Right renal pelvis (tissue), 4 donors: ENCODE measurements at places on chromosomes 1 and 21.

DNA sequence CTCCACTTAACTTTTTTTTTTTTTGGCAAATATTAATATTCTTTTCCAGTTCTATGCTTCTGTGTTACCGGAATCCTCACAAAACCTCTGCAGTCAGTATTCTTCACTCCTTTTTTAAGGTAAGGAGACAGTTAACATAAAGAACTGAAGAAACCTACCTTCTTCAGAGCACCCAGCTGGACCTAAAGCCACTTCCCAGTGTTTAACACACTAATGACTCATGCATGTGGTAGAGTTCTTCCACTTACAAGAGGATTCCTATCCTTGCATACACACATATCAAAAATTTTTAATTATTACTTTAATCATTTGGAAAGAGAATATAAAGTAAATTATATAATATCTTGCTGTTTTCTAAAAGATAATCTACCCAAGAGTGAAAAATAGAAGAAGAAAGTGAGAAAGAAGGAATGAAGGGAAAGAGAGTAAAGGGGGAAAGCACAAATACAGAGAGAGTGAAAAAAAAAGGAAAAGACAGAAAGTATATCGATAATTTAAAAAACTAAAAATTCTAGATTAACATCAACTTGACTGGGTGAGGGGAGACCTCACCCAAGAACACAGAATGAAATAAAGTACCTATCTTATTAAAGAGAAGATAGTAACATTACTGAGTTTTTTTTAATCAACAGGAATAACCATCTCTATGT, 54.9 kb downstream of the ENAH start:
- DNase-seq: no peak

- DNase-seq: no peak
Observed at GRCh38 chr1:93732514-93732913, 50.9 kb upstream of the BCAR3 start.

DNA sequence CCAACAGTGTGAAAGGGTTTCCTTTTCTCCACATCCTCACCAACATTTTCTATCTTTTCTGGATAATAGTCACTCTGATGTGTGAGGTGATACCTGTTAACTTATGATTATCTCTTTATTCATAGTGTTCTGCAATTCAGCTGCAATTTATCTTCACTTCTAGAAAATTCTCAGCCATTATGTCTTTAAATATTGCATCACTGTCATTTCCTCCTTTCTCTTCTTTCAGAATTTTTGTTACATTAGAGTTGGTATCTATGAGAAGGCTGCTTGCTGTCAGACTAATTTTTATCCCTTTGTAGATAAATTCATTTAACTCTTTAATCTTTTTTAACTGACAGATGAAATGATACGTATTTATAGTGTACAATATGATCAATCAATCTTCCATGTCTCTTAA, 30.5 kb upstream of the ATF3 start:
- no peak for DNase-seq

- no peak for DNase-seq
Observed at GRCh38 chr1:32094746-32095521, 12.9 kb upstream of the KPNA6 start.

GRCh38 chr1:94602802-94603625, 61.5 kb upstream of the F3 start:
- no peak for DNase-seq

DNA sequence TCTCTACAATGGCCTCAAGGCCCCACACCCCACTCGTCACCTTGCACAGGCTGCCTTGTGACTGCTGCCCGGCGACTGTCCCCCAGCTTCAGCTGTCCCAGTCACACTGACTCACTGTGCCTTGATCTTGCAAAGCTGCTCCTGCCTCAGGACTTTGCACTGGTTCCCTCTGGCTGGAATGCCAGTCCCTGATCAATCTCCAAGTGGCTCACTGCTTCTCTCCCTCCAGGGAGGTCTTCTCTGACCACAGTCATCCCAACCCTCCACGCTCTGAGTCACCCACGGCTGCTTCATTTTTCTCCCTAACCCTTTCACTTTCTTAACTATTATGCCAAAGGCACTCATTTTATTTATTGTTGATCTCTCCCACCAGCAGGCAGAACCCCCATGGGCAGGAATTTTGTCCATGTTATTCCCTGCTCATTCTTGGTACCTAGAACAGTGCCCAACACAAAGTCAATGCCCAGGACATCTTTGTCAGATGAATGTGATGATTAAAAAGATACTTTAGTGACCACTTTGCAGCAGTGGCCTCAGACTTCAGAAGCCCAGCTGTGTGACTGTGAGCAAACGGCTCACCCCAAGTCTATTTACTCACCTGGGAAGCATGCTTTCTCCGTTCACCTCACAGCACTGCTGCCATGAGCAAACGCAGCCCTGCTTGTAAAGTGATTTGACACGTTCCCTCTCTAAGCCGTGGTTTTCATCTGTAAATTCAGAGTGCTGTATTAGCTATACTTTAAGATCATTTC, 53.4 kb downstream of the ZBTB18 start:
- no peak for DNase-seq

GRCh38 chr1:214454569-214455396, 96.6 kb downstream of the PTPN14 start:
- DNase-seq: no peak

GRCh38 chr1:117621316-117621715, 15.5 kb downstream of the TENT5C start:
- no peak for DNase-seq

DNA sequence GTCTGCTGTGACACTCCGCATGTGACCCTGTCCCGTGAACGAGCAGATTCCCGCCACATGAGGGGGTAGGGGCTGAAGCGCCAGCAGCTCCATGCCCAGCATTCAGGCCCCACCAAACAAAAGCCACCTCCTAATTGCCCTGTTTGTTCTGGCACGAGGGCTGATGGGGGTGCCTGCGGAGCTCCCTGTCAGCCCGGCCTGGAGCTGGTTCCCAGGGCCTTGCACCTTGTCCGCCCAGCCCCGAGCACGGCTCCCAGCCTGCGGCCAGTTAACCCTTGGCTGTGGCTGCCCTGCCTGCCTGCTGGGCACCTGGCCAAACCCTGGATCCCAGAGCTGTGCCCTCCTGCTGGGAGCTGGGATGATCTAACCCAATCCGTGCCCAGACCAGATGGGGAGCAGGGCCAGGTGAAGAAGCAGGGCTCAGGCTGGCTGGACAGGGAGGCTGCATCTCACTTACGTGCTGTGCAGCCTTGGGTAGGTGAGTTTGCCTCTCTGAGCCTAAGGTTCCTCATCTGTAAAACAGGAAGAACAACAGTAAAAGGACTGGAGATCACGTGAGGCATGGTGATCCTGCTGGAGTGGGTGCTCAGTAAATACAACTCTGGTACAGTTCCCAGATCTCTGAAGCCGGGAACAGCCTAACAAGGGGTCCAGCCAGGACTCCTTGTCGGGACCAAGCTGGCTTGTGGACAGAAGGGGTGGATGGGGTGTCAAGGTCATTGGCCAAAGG, 110.9 kb upstream of the IFFO2 start:
- DNase-seq: no peak

DNA sequence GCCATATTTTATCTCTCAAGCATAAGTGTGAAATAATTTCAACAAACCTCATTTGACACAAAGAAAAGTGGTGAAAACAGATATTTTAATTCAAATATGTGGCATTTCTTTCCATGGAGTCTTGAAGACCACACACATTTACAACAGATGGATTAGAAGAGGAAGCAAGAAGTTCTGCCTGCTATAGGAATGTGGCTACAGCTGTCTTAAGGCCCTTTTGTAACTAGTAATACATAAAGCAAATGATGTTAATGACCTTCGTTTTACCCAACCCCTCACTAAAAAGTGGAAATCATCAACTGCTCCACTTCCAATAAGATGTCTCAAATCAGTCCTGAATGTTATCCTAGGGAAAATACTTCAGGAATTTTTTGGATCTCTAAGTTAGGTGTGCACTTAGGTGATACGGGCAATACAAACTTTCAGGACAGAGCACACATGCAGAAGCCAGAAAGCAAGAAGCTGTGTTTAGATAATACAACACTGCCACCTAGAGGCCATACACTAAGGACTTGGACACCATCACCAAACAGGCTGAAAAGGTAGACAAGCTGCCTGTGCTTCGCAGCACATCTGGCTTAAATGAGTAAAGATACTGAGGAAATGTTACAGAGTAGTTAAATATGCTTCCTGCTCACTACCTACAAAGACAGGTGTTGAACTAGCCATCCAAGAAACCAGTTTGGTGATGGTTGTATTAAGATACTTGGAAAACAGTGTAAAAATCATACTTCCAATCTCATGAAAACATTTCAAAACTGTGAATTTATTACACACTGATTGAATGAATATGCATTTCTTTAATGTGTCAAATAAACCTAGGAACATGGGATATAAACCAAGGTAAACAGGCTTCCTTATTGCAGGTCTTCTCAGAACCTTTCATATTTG, 24.4 kb downstream of the RRAGC start:
- peak; percentile 83 for DNase-seq

DNA sequence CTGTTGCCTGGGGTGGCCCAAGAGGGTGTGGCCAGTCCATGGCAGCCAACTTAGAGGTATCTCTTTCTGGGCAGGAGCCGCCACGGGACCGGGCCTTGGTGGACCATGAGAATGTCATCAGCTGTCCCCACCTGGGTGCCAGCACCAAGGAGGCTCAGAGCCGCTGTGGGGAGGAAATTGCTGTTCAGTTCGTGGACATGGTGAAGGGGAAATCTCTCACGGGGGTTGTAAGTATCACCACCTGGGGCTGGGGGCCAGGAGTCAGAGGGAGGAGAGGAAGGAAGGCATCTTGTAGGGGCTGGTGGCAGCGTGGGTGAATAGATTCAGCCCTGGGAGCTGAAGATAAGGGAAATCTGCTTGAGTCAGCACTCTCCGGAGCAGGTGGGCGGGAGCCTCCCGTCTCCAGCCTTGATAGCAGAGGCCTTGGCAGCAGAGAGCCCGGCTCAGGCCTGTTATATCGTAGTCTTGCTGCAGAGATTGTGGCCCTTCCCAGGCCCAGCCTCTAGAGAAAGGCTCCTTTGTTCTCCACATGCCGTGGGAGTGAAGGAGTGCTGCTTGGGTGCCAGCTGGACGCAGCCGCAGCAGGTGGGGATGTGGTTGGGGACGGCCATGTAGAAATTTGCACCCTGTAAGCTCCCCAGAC, 25.4 kb downstream of the PHGDH start:
- DNase-seq: no peak

- DNase-seq: no peak
Observed at GRCh38 chr1:33237579-33237978, 18.7 kb upstream of the ZNF362 start.

DNA sequence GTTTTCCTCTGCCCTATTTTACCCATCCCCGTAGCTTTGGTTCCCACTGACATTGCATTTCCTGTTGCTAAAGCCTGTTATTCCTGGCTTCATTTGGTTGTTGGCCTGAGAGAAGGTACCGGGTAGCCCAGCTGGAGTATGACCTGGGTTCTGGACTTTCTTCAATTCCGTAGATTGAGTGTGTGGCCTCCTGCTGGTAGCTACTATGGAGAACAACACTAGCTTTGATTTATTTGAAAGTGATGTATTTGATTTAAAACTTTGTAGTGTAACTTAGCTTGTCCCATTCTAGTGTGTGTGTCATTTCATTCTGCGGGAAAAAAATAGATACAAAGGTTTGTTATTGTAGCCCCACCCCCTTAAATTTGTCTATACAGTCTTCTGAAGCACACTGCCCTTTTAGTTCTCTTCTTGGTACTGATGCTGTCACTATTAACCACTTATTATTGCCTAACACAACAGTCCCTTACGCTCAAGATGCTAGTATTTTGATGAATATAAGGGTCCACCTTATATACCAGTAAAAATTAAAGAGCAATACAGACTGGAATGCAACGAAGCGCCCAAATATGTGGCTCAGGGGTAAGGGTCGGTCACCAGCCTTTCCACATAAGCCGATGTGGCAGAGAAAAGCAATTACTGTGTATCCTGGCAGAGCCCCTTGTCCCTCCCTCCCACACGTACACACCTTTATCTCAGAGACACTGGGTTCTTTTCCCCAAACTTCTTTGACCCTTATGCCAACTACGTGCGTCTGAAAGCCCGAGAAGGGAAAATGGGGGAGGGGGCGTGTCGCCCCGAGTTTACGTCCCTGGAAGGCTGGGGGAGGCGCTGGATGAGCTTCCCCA, 643 bp upstream of the MOV10 start:
- peak; percentile 35 for DNase-seq

DNA sequence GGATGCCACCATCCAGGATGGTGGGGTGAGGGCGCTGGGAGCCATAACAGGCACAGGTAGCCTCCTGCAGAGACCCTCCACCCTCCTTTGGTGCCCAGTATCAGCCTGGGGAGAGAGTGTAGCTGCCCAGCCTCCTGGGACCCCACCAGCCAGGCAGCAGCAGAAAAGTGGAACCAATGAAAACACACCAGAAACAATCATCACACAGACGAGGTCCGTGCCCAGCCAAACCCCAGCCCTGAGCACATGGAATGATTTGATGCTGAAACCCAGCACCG, 285.1 kb downstream of the PTPRU start:
- DNase-seq: no peak

GRCh38 chr1:185654199-185654951, 79.8 kb upstream of the HMCN1 start:
- no peak for DNase-seq

- DNase-seq: no peak
Observed at GRCh38 chr1:63877021-63877767, 103.4 kb downstream of the ROR1 start.

- DNase-seq: no peak
Observed at GRCh38 chr1:98458511-98459485, 202.7 kb upstream of the SNX7 start.

GRCh38 chr1:64963466-64963865, 2.9 kb downstream of the JAK1 start:
- DNase-seq: no peak

- DNase-seq: no peak
Observed at GRCh38 chr1:235867903-235868469, 1.3 kb upstream of the LYST start.

DNA sequence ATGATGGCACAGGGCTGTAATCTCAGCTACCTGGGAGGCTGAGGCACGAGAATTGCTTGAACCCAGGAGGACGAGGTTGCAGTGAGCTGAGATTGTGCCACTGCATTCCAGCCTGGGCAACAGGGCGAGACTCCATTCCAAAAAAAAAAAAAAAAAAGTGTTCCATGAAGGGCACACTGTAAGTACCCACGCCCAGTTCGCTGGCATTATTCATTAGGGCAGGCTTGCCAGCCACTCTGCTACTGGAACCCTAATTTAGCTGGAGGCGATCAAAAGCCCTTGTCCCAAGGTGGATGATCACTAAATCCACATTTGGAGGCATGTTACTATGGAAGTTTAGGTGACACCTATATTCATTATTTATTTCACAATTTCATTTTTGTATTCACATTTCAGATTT, 5.0 kb downstream of the IFNLR1 start:
- DNase-seq: no peak

- DNase-seq: no peak
Observed at GRCh38 chr1:48107516-48107915, 110.3 kb upstream of the TRABD2B start.

DNA sequence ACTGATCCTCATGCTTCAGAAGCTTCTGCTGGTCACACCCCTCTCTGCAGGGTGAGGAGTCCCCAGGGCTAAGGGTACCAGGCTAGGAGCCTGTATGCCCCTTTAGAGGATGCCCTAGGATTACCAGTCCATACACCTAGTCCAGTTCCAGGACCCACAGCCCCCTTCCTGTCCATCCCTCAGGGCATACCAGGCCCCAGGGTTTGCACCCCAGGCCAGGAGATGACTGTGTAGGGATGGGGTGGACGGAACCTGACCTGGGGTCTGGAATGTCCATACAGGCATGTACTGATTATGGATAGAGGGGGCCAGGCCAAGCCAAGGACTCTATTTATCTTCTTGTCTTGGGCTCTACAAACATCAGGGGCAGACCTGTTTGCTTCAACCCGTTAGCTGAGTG, 34.9 kb downstream of the TRIM67 start:
- no peak for DNase-seq
